ENCODE measurements at places on chromosomes 2 and 18.

GRCh38 chr2:203951366-203951902 is 14.9 kb downstream of the ICOS start:
- no peak for DNase-seq

- DNase-seq = no peak
These were observed 131.8 kb downstream of the ZAP70 start for GRCh38 chr2:97845133-97845532.

- peak; percentile 98 for DNase-seq
These were observed at the start of gene B3GNT2 for GRCh38 chr2:62195421-62196277. Gene B3GNT2, plus strand, starts transcription at chr2:62196115. Its CDS starts 26,106 bp downstream, at chr2:62222221.

DNA sequence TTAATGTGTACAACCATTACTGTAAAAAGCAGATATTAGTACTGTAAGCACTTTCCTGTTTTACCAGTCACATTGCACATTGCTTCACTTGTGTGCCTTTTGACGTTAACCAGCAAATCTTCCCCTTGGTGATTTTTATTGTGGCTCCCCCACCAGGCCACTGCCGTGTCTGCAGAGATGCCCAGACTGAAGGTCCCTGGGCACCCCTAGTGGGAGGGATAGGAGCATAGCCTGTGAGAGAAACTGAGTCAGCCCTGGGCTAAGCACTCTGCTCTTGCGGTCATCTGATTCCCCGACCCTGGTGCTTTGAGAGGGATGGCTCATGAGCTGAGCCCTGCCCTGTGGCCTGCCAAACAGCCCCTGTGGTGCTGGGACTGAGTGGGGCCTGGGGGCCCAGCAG is 73.4 kb downstream of the INPP4A start:
- peak; percentile 15 for DNase-seq

Data from osteoblast (primary cell).